ENCODE measurements at places on chromosomes 7 and 10.

- DNase-seq = no peak
These were observed 190.9 kb downstream of the FANK1 start for GRCh38 chr10:126087153-126087680.

DNA sequence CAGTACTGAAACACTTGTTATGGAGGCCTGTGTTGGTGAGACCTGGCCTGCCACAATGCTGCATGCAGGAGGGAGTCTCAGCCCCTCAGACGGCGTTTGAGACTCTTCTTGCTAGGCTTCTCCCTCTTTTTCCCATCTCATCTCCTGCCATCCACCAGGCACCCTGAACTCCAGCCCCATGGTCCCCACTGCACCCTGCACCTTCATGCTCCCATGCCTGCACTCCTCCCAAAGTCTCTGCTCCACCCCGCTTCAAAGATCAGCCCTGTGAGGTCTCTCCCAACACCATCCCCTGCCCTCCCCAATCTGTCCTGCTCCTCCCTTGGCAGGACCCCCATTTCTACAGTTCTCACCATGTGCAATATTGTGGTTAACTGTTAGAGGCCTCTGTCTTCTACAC, 61.7 kb downstream of the VOPP1 start:
- no peak for DNase-seq

DNA sequence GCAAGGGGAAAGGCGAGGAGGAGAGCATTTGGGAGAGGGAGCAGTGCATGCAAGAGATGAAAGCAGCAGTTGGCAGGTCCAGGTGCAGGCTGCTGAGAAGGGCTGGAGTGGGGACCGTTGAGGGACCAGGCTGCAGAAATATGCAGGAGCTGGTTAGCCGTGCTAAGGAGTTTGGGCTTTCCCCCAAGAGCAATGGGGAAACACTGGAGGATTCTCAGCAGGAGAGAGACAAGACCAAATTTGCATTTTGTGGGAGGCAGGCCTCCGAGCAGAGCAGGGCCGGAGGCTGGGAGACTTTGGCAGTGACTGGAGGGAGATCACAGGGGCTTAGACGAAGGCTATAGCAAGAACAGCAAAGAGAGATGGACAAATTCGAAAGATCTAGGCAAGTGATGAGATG, 11.8 kb downstream of the BTBD16 start:
- DNase-seq = no peak

- DNase-seq = no peak
These were observed 15.8 kb downstream of the PLAC9 start for GRCh38 chr10:80148166-80148805.
